Stimulated activated CD4-positive, alpha-beta T cell treated with anti-CD3 and anti-CD28 coated beads, Interleukin-1b, Interleukin-23, amount 100 ng/mL, for 4 hours (primary cell): ENCODE measurements at places on chromosomes 11 and 22.

DNA sequence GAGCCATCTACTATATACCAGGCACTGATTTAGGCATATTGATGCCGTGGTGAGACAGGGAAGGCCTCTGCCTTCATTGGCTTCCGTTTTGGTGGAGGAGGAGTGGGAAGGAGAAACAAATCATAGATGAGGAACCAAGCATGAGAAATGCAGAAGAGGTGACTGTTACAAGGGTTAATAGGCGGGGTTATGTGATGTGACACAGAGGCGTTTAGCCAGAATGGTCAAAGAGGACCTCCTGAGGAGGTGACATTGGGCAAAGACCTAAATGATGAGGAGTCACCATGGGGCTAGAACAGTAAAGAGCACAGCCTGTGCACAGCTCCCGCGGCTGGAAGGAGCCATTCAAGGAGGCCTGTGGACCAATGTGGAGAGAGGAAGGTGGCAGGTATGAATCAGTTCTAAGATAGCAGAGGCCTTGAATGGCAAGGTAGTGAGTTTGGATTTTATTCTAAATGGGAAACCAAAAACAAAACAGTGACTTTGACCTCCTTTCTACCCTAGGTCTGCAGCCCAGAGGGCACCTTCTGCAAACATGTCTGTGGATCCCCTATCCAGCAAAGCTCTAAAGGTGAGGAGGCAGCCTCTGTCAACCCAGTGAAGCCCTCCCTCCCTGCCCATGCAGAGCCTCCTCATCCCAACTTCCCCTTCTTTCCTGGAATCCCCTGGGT lies 11.7 kb downstream of the MAFF start:
- no peak for DNase-seq

DNA sequence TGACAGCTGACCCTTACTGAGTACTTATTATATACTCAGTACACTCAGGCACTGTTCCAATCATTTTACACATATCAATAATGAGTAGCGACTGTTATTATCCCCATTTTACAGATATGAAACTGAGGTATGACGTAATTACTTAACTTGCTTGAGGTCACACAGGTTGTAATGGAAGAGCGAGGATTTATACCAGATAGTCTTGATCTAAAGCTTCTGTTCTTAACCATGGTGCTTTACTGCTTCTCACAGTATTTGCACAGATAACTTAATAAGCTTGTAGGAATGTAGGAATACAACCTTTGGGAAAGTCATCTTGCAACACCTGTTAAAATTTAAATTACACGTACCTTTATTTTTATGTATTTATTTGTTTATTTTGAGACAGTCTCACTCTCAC lies 31.7 kb upstream of the TMEM135 start:
- no peak for DNase-seq

DNA sequence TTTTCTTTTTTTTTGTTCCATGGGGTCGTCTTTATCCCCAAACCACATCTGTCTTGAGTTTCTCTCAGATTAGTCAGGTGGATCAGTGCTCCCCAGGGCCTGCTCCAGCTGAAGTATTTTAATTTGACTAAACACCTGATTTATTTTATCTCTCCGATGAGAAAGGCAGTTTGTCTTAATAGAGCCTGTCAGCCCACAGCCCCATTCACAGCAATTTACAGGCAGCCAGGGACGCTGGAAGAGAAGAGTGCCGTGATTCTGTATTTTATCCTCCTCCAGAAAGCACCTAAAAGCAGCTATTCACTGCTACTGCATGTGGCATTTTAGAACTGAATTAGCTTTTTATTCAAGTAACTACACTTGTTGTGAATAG lies 164.5 kb downstream of the SOX6 start:
- no peak for DNase-seq

- DNase-seq, result peak; percentile 31
Measured at GRCh38 chr11:102341844-102342318, 5.1 kb upstream of the BIRC2 start.

DNA sequence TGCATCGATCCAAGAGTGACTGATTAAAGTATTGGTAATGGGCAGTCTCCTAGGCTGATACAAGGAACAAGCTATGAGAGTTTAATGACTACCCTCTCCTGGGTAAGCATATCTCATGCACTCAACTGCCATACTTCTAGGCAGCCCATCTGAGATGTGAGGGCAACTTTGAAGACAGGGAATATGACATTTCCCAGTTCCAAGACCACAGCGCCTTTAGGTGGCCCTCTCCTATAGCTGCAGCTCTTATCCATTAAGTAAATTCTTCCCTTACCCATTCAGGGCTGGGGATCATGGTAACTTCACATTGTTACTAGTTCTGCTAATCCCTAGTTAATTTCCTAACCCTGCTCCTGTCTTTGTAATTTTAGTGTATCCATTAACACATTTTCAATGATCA lies 157.3 kb upstream of the CTSC start:
- DNase-seq, result no peak

- DNase-seq, result no peak
Measured at GRCh38 chr11:118690553-118691304, 11.3 kb upstream of the TREH start.

- DNase-seq, result no peak
Measured at GRCh38 chr11:62757846-62758788, 3.3 kb upstream of the POLR2G start.

- no peak for DNase-seq
Measured at GRCh38 chr11:23227078-23227445, 366.8 kb upstream of the CCDC179 start.

GRCh38 chr11:36131721-36132397 lies 157.4 kb downstream of the COMMD9 start:
- DNase-seq, result no peak

DNA sequence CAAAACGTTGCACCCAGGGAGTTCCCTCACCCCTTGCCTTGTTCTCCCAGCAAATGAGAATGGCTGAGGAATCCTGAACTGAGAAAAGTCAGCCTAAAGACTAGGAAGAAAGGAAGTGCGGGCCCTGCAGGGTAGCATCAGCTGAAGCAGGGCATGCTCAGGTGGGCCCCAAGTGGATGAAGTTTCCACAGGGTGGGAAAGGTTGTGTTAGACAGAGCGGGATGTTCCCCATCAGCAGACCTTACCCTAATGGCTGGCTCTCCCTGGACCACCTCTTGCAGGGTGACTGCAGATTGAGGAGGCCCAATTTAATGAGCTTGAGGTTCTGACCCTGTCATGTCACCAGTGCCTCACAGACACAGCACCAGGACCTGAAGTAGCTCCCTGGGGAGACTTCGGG lies 81.5 kb upstream of the MYOD1 start:
- no peak for DNase-seq

DNA sequence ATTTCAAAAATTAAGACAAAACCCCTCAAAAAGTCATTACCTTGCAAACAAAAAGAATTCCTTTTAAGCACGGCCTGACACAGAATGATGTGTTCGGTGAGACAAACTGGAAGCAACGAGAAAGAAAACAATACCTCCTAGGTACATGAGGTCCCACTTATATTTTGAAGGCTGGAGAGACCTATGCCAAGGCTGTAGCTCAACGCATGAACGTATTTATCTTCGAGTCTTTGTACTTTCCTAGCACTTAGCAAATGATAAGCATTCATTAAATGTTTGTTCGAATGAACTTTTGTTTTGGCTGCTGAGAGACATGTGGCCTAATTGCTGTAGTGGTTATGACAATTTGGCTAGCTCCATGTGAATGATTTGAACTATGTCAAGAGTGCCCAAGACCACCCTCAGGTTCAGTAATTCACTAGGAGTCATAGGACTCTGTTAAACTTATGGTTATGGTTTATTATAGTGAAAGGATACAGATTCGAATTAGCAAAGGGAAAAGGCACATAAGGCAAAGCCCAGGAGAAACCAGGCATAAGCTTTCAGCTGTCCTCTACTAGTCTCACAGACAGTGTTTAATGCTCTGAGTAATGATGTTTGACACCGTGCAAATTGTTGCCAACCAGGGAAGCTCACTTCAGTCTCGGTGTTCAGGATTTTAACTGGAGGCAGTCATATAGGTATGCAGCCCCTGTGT lies 26.0 kb upstream of the HORMAD2 start:
- DNase-seq, result no peak

DNA sequence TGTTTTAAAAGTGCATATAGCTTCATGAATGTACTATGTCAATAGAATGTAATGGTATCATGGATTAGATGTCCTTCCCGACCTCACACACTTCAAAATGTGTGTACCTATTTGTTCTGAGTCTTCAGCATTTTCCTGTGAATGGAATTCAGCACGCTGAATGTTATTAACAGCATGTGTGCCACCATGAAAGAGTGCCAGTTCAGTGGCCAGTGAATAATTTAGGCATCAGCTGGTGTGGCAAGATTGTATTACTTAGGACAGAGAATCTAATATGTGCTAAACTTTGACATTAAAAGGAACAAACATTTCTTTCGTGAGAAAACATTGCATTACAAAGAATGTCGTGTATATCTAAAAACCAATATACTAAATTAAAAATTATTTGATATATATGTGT lies 46.4 kb downstream of the HIPK3 start:
- DNase-seq, result no peak

GRCh38 chr11:79084382-79084781 lies 356.4 kb downstream of the TENM4 start:
- no peak for DNase-seq

DNA sequence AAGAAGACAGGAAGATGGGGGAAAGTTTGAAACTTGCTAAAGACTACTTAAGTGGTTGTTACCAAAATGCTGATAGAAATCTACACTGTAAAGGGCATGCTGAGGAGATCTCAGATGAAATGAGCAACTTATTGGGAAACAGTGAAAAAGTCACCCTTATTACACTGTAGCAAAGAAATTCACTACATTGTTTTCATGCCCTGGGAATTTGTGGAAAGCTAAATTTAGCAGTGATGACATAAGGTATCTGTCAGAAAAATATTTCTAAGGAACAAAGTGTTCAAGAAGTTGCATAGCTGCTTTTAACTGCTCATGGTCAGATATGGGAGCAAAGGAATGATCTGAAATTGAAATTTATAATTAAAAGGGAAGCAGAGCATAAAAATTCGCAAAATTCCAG lies 702.4 kb upstream of the LRRC4C start:
- DNase-seq, result no peak

GRCh38 chr11:3622521-3622920 lies 19.3 kb downstream of the ART5 start:
- no peak for DNase-seq

DNA sequence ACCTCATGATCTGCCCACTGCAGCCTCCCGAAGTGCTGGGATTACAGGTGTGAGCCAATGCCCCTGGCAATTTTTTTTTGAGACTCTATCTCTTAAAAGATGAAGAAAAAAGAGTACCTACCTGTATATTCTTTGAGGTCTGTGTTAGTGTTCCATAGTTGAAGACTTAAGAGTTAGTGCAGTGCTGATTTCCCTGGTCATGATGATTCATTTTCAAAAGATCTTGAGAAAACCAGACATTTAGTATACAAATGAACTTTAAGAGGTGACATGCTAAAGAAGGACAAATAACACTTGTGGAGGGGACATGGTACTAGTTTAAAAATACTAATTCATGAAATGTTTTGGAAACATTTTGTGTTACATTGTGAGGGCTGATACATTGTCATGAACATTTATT lies 17.7 kb downstream of the CBL start:
- DNase-seq, result no peak

- no peak for DNase-seq
Measured at GRCh38 chr22:40719599-40719998, 40.3 kb downstream of the MCHR1 start.

GRCh38 chr11:83836883-83837654 lies 550.9 kb upstream of the CCDC90B start:
- DNase-seq, result no peak
